ENCODE measurements at places on chromosomes 12 and 14.
A peak's percentile ranks its signal among the peaks of the same experiment; 100 is the strongest.

- DNase-seq = no peak
Observed at GRCh38 chr14:74239848-74240793, 872 bp downstream of the VSX2 start.

DNA sequence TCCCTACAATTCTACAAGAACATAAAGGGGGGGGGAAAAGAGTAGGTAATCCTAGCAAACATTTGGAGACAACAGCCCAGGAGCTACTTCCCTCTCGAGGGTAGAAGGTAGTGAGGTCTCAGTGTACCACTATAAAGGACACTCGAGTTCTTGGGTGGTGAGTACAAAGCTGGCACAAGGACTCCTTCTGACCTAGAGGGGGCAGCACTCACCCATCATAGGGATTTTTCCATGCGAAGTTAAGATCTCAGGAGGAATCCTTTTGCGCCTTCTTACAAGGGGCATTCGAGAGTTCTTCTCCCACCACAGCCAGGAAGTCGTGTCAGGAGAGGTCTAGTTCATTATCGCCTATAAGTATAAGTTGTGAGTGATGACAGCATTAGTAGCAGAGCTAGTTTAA lies 200.2 kb upstream of the RBM19 start:
- DNase-seq = no peak

DNA sequence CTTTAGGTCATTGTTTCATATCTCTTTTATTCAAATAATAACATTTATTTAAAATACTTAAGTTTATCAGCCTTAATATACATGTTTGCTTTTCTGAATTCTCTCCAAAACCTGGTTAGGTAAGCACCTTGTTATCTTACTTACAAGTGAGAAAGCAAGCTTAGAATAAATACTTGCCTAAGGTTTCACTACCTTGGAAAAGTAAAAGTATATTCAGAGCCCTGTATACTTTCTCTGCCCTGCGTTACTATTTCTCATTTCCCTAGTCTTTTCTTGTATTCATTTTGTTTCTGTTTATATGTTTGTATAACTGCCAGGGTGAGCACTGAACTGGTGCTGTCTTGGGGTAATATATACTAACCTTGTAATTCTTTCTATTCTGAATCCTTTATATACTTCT lies 21.5 kb downstream of the METAP2 start:
- DNase-seq = no peak

DNA sequence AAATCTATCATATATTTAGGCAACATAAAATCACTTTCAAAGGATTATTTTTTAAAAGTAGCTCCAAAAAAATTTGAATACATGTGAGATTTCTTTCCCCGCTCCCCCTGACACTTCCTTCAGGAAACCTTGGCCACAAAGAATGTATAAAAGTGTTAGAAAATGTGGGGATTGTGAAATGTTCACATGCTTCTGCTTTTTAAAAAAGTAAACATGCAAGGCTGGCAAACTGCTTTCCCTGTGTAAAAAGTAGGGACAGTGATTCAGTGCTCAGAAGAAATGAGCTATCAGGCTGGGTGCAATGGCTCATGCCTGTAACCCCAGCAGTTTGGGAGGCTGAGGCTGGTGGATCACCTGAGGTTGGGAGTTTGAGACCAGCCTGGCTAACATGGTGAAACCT lies 26.6 kb downstream of the MBIP start:
- no peak for DNase-seq

DNA sequence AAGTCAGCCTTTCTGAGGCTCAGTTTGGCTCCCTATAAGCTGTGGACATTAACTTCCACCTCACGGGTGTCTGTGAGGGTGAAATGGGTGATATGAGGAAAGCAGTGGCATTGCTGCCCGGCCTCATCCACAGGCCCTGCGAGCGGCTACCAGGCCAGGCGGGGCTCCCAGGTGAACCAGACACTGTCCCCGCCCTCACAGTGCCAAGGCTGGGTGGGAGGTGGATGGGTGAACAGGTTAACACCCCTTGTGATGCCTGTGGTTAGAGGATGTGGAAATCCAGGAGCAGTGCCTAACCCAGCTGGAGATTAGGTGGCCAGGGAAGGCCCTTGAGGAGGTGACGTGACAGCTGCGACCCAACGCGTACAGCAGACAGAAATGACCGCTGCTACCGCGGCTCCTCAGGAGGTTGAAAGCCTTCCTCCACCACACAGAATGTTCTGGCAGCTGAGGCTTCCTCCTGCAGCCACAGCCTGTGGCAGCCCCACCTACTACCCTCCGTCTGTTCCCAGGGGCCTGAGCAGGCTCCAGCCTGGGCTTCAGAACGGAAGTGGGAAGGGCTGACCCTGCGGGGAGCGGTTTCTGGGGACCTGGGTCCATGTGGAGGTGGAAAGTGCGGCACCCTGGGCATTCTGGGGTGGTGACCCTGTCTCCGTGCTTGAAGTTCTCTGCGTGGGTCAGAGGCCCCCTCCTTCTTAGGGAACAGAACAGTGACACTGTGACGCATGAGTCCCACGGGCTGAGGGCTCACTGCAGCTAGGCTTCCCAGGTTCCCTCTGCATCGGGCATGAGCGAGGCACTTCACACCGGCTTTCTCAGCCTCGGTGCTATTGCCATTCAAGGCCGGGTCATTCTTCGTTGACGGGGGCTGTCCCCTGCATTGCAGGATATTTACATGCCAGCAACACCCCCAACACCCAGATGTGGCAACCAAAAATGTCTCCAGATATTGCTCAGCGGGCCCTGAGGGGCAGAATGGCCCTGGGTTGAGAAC lies 9.7 kb downstream of the MMAB start:
- DNase-seq = no peak

GRCh38 chr12:87096082-87096585 lies 839.9 kb upstream of the MGAT4C start:
- no peak for DNase-seq

DNA sequence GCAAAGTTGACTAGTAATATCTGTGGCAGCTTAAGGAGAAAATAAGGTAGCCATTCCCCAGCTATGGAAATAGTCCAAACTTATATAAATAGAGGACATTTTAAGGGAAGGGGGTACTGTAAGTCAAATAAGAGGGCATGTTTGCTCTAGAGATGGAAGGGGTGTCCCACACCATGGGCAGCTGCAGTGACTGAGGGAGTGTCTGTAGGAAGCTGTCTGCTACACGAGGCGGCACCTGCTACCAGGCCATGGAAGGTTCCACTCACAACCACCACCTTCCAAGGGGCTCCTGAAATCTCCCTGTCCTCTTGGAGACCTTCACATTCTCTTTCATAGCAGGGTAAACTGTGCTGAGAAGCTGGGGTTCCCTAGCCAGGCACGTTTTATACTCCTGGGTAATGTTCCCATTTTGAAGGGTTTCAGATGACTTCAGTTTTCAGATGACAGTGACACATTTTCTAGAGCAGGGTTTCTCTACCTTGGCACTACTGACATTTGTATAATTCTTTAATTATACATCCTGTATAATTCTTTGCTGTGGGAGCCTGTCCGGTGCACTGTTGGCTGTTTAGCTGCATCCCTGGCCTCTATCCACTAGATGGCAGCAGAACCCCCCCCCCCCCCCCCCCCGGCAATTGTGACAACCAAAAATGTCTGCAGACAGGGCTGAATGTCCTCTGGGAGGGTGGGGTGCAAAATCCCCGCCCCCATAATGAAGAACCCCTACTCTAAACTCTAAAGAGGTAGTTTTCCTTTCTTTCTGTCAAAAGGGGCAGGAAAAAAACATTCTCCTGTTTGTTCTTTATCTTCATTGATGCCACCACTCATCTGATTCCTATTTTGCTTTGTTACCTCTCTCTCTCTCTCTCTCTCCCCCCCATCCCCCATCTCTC lies 11.6 kb upstream of the SMCO2 start:
- DNase-seq = no peak

DNA sequence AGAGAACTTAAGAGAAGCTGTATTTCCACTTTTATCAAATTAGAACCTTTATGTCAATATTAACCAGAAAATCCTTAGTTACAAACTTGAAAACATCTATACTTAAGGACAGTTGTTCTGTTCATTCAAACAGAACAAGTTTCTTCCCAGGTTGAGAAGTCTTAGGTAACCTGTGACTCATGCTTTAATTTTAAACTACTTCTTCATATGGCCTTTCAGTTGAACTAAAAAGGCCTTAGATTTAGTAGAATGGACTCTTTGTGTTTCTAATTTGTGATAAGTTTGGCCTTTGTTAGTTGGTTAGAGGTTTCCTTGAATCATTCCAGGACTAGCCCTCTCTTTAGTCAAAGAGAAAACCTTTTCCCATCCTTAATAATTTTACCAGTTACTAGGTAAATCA lies 274.2 kb downstream of the FUT8 start:
- no peak for DNase-seq

GRCh38 chr14:79502136-79502750 lies 709.1 kb downstream of the DIO2 start:
- DNase-seq = no peak

DNA sequence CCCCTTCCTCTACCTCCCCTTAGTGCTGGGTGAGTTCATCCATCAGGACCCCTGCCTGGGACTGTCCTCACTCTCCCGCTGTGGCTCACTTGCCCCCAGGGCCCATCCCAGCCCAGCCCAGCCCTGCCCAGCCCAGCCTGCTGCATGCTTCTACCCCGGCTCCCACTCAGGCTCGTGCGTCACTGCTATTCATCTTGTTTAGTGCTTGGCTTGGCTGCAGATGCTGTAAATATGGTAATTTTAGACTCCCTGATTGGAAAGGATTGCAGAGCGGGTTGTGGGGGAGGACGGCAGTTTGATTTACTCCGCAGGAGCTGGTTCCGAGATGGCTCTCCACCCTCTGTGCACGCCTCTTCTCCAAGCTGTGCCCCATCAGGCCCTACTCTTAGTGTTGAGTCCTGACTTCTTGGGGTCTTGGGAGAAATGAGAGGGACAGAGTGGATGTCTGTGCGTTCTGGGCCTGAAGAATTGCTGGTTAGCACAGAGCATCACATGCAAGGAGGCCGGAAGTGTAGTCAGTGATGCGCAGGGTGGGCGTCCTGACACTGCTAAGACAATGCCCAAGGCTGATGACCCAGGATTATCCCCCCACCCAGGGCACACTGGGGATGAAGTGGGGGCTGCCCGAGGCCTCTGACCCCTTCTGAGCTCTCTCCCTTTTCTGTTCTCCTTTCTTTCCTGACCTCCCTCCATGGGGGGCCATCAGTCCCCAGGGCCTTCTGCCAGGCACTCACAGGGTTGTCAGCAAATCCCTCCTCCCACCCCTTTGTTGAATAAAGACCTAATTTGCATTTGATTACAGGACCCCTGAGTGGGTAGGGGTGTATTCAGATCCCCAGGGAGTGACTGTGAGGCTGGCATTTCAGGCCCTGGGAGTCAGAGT lies 244.4 kb downstream of the ZFP36L1 start:
- DNase-seq = no peak

- DNase-seq = no peak
Observed at GRCh38 chr14:76698631-76699030, 62.6 kb upstream of the VASH1 start.

DNA sequence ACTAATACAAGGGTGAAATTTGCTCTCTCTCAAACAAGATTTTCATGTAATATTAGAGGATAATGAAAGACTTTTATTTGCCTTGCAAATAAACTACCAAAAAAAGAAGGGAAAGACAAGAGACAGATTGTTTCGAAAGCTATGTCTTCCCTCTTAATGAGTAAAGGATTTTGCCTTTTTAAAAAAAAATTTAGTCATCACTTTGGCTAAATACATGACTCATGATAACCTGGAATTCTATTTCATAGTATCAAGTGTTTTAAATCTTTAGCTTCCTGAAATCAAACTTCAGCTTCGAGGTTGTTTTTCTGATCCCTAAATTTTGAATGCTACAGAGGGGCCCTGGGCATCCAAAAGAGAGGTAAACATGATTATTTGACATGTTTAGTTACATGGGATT lies 144.4 kb downstream of the CCDC59 start:
- DNase-seq = no peak

- no peak for DNase-seq
Observed at GRCh38 chr12:21891751-21892217, 49.4 kb downstream of the ABCC9 start.

GRCh38 chr12:105587237-105587636 lies 256.7 kb downstream of the C12orf75 start:
- DNase-seq = no peak

GRCh38 chr12:7433276-7433822 lies 10.6 kb downstream of the CD163L1 start:
- DNase-seq = no peak

DNA sequence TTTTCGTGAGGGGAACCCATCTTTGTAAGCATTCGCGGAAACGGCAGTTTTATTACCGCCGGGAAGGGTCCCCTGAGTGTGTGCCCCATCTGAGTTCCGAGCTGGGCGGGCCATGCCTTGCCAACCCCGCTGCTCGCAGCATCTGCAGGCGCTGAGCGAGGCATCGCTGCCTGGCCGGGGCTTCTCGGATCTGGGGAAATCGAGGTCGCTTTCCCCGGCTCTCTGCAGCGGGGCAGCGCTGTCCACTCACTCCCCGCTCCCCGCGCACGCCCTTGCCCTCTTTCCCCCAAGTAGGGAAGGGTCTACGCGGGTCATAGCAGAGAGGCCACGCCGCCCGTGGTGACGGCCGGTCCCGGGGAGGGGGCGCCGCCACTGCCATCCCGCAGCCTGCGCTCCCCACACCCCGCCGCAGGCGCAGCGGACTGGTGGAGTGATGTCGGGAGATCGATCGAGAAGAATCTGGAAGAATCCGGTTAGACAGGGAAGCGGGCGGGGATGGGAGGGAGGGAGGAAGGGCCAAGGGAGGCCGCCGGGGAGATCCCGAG lies 507 bp upstream of the FKBP4 start:
- peak; percentile 23 for DNase-seq

DNA sequence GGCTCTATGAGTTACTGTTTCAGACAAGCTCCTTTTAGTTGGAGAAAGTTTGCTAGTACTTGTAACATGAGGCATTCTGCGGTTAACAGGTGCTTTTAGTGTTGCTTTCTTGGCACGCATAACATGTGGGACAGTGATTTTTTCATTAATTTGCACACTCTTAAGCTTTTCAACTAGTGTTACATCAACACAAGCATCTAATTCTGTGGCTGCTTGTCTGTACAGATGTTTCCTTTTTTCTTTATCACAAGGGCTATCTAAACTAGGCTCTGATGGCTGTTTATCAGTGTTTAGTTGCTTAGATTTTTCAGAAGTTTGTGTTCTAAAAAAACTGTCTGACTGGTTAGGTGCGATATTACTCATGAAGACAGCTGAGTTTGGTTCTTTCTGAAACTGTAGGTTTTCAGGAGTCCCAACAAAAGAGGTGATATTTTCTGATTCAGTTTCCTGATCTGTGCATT lies 120.1 kb downstream of the RALGAPA1 start:
- no peak for DNase-seq

DNA sequence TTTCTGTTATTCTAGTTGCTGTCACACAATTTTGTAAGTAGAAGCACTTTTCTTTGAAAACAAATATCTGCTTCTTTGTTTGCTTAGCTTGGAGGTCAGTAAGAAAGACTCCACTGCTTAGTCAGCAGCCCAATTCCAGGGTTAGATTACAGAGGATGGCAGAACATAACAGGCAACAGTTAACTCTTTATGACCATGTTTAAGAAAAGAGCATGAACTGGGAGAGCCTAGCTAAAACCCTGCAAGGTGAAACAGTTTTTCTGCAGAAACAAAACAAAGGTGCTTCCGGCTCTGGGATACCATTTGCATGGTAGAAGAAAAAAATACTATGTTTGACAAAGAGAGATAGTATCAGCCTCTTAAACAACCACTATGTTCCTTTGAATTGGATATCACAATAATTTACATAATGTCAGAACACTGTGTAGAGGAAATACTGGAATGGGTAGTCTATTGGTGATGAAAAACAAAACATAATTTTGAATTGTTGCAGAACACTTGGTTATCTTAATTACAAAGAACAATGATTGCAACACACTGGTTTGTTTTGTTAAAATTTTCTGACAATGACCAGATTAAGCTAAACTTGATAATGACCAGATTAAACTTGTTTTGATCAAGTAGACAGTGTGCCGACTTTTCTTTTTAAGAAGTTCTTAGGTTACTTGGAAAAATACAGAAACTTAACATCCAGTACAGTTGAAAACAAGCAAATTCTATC lies 22.4 kb upstream of the PPM1H start:
- DNase-seq = no peak
